ENCODE measurements at places on chromosomes 1 and 21.

DNA sequence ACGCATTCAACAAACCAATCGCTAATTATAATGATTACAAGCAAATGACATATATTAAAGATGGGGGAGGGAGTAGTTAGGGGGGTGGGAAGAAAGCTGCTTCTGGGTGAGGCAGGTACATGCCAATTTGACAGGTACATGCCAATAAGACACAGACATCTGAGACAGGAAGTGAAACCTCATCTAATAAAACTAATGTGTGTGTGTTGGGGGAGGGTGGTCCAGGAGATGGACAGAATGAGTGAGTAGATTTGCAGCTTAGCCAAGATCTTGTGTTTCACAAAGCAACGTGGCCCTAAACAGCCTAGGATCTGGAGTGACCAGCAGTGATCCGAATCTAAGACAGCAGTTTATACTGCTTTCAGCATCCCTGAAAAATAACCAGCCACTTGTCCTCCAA, 10.8 kb downstream of the CFAP45 start:
- no peak for DNase-seq

DNA sequence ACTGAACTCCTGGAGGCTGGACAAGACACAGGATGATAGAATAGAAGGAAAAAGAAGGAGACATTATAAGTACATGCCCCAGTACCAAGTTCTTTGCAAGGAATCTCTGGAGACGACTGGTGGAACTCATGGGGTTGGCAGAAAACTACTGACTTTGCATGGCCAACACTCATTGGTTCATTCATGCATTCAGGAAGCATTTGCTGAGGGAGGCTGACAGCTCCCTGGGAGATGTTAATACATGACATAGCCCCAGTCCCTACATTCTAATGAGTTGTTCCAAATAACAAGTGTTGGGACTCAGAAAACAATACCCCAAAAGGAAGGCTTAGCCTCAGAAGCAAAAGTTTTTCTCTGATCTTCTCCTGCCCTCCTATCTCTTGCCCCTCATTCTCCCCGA, 172.8 kb upstream of the IRF2BP2 start:
- no peak for DNase-seq

GRCh38 chr1:78519446-78519845, 28.7 kb downstream of the PTGFR start:
- no peak for DNase-seq

GRCh38 chr1:212650228-212650627, 41.7 kb downstream of the ATF3 start:
- DNase-seq: no peak

- no peak for DNase-seq
Measured at GRCh38 chr1:226436472-226436854, 28.6 kb upstream of the PARP1 start.

Measured in inflammatory macrophage treated with lipopolysaccharide for 1 hour (primary cell).